Breast epithelium (tissue), 4 donors: ENCODE measurements at places on chromosomes 6 and 20.

DNA sequence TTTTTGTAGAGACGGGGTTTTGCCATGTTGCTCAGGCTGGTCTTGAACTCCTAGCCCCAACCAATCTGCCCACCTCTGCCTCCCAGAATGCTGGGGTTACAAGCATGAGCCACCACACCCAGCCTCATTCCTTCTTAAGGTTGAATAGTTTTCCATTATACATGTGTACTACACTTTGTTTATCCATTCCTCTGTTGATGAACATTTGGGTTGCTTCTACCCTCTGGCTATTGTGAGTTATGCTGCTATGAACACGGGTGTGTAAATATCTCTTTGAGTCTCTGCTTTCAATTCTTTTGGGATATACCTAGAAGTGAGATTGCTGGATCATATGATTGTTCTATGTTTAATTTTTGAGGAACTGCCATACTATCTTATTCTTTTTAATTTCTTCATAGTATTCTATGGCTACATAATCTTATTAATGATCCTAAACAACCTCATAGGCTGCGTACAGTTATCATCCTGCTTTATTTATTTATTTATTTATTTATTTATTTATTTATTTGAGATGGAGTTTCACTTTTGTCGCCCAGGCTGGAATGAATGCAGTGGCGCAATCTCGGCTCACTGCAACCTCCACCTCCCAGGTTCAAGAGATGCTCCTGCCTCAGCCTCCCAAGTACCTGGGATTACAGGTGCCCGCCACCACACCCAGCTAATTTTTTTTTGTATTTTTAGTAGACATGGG, 49.2 kb upstream of the TLDC2 start:
- DNase-seq: no peak

GRCh38 chr6:143687591-143687990, 9.8 kb downstream of the PHACTR2 start:
- DNase-seq: no peak

- DNase-seq: no peak
Observed at GRCh38 chr6:158047563-158048323, 66.1 kb downstream of the SYNJ2 start.

- DNase-seq: no peak
Observed at GRCh38 chr6:80640176-80640575, 533.7 kb downstream of the BCKDHB start.

DNA sequence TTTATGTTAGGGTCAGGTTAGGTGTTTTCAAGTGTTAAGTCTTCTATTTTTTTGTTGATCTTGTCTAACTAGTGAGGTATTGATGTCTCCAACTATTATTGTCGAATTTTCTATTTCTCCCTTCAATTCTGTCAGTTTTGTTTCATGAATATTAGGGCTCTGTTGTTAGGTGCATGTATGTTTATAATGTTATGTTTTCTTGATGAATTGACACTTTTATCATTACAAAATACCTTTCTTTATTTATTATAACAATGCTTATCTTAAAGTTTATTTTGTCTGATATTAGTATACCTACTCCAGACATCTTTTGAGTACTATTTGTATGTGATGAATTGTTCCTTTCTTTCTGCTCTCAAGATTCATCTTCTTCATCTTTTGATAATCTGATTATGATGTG, 12.9 kb upstream of the TRIM38 start:
- no peak for DNase-seq

GRCh38 chr6:32105433-32105832, 3.7 kb downstream of the TNXB start:
- no peak for DNase-seq

- DNase-seq: no peak
Observed at GRCh38 chr6:88641178-88641903, 322.1 kb downstream of the RNGTT start.

DNA sequence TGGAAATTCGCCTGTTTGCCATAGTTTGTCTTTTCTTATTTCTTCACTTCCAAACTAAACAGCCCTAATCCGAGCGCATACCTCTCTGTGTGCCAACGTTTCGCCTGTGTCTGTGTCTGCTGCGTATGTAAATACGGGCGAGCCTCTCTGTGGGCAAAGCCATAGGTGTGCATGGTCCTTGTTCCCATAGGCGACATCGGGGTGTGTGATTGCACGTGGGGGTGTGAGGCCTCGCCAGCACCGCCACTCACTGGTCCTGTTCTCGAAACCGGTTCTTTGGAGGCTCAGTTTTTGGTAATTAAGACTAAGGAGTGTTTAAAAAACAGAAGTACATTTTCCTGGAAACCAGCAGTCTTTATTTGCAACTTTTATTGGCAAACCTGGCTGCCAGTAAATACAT, 6.0 kb upstream of the FOXC1 start:
- DNase-seq: no peak

- no peak for DNase-seq
Observed at GRCh38 chr6:169141671-169142537, 111.7 kb downstream of the THBS2 start.

DNA sequence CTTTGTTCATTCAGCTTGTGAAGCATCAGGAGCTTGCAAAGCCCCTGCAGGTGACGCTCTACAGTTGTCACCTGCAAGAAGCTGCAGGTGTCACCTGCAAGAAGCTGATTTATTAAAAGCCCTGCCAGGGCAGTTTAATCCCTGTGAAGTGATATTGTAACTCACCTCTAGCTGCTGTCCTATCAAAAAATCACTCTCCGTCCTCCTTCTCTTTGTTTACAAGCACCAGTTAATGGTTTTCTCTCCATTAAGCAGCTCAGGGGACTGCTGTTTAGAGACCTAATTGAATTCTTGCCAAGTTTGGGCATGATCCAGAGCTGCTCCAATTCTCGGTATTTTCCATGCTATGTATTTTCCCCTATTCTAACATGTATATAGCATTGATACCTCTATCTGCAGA, 345.9 kb downstream of the ARHGAP18 start:
- no peak for DNase-seq
